ENCODE measurements at places on chromosomes 7 and 10.

DNA sequence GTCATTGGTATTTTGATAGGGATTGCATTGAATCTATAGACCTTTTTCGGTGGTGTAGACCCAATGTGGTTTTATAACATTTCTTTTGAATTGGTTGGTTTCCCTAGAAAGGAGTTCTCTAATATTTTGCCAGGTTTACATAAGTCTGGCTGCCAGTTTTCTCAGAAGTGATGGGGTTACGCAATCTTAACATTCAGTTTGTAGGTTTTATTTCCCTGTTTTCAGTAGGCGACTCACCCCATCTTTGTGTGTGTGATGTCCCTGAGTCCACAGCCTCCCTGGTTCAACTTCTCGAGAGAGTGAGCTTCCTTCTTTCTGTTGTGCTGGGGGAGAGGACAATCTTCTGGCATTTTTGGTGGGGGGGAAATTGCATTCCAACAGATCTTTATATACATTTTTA lies 9.6 kb upstream of the KIF5B start:
- no peak for DNase-seq

GRCh38 chr10:61994405-61995219 lies 93.1 kb downstream of the ARID5B start:
- DNase-seq, result peak; percentile 46

DNA sequence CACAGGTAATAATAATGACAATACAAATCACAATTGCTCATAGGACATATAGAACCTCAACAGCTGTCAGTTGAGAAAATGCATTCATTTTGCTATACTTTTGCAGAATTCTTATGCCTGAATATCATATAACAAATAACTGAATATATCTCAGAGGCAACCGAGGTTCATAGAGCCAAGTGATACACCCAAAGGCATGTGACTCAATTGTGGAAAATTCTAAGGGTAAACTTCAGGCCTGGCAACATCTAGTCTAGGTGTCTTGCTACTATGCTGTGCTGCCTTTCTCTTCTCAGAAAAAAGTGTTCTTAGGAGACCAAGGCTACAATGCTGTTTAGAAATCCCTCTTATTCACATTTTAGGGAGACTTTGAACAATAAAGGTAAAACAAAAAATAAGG lies 270.7 kb downstream of the BAMBI start:
- no peak for DNase-seq

DNA sequence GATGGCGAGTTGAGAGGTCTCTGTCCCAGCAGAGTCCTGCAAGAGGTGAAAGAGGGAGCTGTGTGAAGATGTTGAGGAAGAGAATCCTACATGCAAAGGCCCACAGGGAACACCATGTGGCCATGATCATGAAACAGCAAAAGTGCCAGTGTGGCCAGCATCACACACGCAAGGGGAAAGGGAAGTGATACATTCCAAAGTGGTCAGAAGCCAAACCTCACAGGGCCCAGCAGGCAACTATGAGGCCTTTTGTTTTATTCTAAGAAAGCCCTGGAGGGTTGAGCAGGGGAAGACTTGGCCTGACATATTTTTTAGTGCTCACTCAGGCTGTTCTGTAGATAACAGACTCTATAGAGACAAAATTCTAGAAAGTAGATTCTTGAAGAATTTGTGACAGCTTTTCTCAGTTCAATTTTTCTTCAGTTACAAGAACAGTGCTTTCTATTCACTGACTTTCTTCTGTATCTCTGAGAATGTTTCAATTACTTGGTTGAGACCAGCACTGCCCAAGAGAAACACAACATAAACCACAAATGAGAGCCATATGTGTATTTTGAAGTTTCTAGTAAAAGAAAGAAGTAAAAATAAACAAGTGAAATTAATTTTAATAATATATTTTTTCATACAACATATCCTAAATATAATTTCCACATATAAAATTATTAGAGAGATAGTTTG lies 82.3 kb downstream of the HTR7 start:
- peak; percentile 26 for DNase-seq

DNA sequence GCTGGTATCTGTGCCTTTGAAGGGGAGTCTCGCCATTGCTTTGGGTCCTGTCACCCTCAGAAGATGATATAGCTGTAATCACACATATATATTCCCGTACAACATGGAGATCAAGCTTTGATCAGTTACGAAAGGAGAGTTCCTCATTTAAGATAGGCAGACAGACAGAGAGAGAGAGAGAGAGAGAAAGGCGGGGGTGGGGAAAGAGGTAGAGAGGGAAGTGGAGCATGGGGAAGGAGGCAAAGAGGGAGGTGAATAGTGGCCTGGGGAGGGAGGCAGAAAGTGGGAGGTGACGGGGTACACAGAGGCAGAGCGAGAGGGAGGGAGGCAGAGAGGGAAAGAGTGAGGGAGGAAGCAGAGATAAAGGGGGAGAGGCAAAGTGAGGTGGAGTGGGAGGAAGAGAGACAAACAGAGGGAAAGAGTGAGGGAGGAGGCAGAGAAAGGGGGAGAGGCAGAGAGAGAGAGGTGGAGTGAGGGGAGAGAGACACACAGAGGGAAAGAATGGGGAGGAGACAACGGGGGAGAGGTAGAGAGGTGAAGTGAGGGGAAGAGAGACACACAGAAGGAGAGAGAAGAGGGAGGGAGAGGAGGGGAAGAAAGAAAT lies 44.6 kb upstream of the C1QL3 start:
- DNase-seq, result no peak

- DNase-seq, result peak; percentile 17
These were observed 21.4 kb downstream of the ZKSCAN5 start for GRCh38 chr7:99525713-99526440.

DNA sequence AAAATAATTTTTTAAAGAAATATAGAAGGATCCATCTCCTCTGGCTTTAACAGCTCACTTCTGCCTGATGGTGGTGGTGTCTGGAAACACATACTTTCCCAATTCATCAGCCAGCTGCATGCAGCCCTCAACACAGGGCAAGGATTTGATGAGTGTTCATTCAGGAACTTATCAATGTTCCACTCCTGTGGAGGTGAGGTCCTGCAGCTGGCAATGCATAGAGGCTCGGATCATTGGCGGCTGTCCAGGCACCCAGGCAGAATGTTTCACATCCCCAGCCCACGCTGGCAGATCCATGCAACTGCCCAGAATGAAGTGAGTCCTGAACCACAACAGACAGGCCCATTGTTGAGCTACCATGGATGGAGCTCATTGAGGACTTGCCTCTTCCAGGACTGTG lies 55.2 kb upstream of the KCNMA1 start:
- DNase-seq, result no peak

DNA sequence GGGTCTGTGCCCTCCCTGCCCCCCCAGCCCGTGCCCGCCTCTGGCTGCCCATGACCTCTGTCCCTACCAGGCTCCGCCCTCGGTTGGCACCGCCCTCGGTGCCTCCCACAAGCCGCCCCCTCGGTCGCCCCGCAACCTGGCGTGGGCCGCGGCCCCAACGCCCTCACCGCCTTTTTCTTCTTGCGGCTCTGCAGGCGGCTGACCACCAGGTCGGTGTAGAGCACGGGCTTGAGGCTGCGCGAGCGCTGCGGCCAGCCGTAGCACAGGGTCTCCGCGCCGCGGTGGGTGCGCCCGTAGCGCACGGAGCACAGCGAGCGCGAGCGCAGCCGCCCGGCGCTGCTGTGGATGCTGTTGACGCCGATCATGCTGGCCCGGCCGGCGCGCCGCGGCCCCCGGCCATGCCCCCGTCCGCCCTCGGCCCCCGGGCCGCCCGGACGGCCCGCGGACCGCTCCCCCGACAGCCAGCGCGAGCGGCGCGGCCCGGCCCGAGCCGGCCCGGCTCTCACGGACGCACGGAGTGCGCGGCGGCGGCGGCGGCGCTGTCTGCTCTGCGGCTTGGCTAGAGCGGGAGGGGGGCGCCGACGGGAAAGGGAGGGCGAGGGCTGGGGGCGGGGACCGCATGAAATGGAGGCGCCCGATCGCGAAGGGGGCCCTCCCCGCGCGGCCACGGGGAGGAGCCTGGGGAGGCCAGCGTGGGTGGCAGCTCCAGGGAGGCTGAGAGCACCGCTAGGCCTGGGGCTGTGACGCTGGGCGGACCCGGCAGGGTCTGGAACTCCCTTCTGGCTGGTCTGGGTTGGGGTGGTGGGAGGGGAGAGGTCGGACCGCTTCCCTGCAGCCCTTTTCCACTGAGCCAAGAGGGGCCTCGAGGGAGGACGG lies 9.6 kb downstream of the PSD start:
- peak; percentile 79 for DNase-seq
